Fibroblast of skin of back (primary cell): ENCODE measurements at places on chromosomes 16 and 17.

GRCh38 chr17:72723711-72724110, 368.8 kb downstream of the SLC39A11 start:
- DNase-seq = no peak

GRCh38 chr16:69057400-69058378, 47.8 kb upstream of the HAS3 start:
- peak; percentile 80 for DNase-seq

DNA sequence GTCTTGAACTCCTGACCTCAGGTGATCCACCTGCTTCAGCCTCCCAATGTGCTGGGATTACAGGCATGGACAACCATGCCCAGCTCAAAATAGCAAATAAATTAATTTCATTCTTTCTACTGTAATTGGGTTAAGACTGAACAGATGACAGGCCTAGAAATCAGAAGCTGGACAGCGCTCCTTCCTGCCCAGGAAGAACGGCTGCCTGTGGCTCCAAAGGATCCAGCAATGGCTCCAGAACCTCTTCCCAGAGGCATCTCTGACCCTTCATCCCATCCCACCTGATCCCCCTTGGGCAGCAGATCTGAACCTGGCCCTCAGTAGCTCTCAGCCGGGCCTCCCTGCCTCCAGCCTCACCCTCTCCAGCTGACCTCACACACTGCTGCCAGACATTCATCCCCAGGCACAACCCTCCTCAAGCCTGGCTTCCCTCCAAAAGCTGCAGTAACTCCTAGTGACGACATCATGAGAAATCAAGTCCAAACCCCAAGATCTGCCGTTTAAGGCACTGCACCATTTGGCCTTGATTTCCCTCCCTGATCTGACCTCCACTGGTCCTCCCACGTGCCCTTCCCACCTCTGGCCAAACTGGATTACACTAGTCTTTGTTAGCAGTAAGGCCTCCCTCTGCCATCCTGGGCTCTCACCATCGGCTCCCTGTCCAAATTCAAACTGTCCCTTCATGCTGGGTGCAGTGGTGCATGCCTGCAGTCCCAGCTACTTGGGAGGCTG, 3.1 kb upstream of the MIF4GD start:
- peak; percentile 44 for DNase-seq

GRCh38 chr16:6081320-6081976, 983.9 kb upstream of the EEF2KMT start:
- DNase-seq = peak; percentile 2

- peak; percentile 54 for DNase-seq
Measured at GRCh38 chr17:27323538-27324215, 29.8 kb downstream of the WSB1 start.

GRCh38 chr17:2396568-2397246, 4.2 kb downstream of the MNT start:
- peak; percentile 99 for DNase-seq

GRCh38 chr16:77759201-77759600, 29.2 kb upstream of the VAT1L start:
- no peak for DNase-seq

GRCh38 chr16:22428654-22429053, 54.2 kb upstream of the CDR2 start:
- no peak for DNase-seq

DNA sequence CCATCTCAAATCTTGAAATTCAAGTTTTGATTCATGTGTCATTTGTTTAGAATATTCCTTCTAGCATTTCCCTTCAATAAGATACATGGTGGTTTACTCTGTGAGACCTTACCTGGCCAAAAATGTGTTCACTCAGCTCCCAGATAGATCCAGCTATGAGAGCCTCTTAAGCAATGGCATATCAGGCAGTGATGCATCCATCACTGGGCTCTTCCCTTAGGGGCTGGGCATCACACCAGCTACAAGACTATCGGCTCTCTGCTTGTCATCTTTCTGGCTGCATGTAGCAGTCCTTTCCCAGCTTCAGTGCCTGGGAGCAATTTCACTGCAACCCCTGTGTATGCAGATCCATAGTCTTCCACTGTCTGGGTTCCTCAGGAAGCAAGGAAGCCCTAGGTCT, 40.6 kb downstream of the GOSR1 start:
- no peak for DNase-seq

GRCh38 chr16:13781575-13782338, 138.2 kb upstream of the ERCC4 start:
- DNase-seq = no peak

- peak; percentile 17 for DNase-seq
Measured at GRCh38 chr16:29678691-29679267, at the start of gene QPRT. TSS of gene QPRT (plus strand) at chr16:29679180. CDS start at chr16:29679198, 18 bp downstream.

GRCh38 chr17:17354560-17355349, 51.6 kb downstream of the NT5M start:
- peak; percentile 54 for DNase-seq

- DNase-seq = no peak
Measured at GRCh38 chr16:88200896-88201185, 181.9 kb upstream of the ZNF469 start.

- no peak for DNase-seq
Measured at GRCh38 chr16:5791011-5791657, 693.5 kb upstream of the EEF2KMT start.

GRCh38 chr16:72970656-72971055, 77.3 kb downstream of the ZFHX3 start:
- no peak for DNase-seq

GRCh38 chr16:28943281-28943680, 7.5 kb upstream of the NFATC2IP start:
- DNase-seq = no peak

DNA sequence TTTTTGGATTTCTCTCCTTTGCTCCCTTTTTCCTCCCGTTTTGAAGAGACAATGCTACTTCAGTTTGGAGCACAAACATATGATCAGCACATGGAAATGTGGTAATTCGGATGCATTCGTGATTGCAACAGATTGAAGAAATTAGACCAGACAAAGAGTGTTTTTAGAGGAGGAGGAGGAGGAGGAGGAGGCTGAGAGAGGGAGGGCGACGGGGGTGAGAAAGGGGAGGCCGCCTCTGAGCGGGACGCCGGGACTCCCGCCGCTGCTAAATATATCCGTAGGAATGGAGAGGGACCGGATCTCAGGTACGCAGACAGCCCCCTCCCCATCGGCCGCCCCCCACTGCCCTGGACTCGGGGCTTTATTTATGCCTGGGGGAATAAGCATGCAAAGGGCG, 179.3 kb downstream of the SEC14L1 start:
- peak; percentile 59 for DNase-seq

DNA sequence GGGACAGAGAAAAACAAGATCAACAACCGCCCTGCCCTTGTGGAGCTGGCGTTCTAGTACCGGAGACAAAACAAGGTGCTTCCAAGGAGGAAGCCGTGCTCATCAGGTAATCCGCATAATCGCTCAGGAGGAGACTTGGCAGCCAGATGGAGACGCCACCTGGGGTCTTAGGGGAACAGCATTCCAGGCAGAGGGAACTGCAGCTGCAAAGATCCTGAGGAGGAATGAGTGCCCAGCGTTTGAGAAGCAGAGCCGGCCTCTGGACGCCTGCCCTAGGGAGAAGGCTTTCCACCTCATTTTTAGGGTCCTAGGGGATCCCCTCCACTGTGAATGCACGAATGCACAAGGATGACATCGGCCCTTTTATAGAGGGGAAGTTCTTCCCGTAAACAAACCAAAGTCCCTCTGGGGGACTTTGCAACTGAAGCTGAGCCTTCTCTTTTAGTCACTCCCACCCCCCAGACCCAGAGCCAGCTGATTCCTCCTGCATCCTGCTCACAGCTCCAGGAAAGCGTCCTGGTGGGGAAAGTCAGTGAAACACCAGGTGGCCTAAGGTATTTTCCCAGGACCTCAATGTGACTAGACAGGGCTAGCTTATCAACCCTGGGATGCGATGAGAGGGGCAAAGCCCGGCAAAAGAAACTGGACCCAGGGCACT, 13.2 kb upstream of the MPRIP start:
- no peak for DNase-seq

DNA sequence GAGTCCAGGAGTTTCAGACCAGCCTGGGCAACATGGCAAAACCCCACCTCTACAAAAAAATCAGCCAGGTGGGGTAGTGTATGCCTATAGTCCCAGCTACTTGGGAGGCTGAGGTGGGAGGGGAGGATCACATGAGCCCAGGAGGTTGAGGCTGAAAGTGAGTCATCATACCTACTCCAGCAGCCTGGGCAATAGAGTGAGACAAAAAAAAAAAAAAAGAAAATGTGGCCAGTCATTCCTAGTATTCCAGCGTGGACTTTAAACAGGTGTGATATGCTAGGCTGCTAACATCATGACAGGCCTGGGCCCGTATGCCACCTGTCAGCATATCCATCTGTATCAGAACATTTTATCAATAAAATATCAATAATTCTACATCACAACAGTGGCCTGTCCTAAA, 143.3 kb downstream of the AATF start:
- DNase-seq = no peak

DNA sequence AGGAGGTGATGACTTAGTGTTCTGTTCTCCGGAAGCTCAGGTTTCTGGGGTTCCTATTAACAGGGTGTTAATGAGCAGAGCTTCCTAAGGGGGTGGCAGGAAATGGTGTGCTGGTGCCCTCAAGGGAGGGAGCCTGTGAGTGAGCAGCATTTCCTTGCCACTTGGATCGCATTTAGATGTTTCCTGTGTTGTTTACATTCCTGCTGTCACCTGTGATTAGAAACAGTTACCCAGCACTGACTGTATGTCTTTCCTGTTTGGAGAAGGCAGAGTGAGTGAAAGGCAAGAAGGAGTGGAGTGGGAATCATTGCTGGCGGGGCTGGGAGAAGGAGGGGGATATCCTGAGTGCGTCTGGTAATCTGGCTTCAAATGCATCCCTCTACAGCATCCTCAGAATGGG, 214.6 kb downstream of the CCDC182 start:
- DNase-seq = no peak

GRCh38 chr16:1043881-1044451, 28.6 kb upstream of the SSTR5 start:
- no peak for DNase-seq

- DNase-seq = peak; percentile 30
Measured at GRCh38 chr17:50426814-50427787, 1.1 kb downstream of the ACSF2 start.

DNA sequence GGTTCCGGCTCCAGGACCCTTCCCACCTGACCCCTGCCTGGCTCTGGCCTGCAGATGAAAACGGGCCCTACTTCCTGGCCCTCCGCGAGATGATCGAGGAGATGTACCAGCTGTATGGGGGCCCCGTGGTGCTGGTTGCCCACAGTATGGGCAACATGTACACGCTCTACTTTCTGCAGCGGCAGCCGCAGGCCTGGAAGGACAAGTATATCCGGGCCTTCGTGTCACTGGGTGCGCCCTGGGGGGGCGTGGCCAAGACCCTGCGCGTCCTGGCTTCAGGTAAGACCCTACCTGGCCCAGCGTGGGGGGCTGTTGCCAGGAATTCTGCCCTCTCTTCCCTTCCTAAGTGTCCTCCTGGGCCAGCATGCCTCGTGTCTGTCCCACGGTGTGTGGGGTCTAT, 8.6 kb upstream of the SLC7A6 start:
- no peak for DNase-seq

GRCh38 chr17:13030459-13031300, 12.9 kb upstream of the ELAC2 start:
- peak; percentile 62 for DNase-seq

DNA sequence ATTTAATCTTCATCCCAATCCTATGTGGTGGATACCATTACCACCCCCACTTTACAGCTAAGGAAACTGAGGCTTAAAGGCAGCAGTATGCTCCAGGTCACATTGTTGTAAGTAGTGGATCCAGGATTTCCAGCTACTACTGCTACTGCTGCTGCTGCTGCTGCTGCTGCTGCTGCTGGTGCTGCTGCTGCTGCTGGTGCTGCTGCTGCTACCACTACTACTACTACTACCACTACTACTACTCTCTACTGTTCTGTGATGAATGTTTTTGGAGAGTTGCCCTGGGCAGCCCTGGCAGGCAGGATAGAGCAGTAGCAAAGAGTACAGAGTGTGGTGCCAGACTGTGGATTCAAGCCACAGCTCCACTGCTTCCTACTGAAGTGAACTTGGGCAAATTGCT, 49.3 kb upstream of the SLC12A3 start:
- no peak for DNase-seq

- no peak for DNase-seq
Measured at GRCh38 chr16:50572700-50573099, 24.5 kb downstream of the NKD1 start.

DNA sequence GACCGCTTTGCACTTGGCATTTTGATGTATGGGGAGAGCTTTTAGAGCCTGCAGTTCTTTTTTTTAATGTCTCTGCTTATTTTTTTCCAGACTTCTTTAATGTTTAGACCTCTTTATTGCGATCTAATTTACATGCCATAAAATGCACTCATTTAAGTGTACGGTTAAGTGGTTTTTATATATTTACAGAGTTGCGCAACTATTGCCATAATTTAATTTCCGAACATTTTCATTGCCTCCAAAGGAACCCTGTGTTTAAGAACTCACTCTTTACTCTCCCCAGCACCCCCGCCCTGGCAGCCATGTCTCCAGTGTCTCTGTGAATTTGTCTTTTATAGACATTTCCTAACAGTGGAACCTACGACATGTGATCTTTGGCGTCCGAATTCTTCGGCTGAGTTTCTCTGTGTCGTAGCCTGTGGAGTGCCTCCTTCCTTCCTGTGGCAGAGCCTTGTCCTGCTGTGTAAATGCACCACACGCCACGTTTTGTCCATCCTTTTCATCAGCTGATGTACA, 24.0 kb downstream of the ZNF750 start:
- DNase-seq = no peak

- no peak for DNase-seq
Measured at GRCh38 chr16:67087803-67088202, 21.9 kb upstream of the PHAF1 start.

GRCh38 chr17:61770043-61770442, 93.3 kb downstream of the BRIP1 start:
- DNase-seq = peak; percentile 39

- DNase-seq = peak; percentile 22
Measured at GRCh38 chr16:53053967-53054669, 673 bp upstream of the CHD9 start.

- DNase-seq = no peak
Measured at GRCh38 chr17:54255696-54256095, 433.0 kb downstream of the KIF2B start.

DNA sequence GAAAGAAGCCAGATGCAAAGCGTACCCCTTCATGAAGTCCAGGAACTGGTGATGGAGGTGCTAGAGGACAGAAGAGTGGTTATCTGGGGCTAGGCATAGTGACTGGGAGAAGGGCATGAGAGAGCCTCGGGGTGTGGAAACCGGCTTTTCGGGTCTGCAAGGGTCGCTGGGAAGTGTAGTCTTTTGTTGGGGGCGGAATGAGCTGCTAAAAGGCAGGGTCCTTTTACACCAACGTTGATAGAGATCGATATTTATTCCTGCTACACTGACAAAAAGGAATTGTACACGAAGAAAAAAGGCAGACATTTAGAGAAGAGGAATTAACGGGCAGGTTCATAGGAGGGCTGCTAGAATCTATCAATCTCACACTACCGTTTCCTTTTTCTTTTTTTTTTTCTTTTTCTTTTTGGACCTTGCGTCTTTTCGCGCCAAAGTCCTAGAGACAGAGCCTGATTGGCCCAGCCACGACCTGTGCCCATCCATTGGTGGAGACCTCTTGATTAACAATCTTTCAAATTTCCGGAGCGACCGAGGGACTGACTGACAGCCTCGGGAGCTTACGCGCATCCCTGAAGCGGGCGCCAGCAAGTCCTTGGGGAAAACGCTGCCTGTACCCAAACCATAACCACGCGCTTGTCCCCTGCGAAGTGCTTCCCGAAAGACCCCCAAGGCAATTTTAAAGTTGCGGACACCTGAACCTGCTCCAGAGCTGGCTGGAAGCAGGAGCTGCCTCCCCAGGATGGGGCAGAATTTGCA, 27.7 kb upstream of the DHRS7B start:
- peak; percentile 85 for DNase-seq

- no peak for DNase-seq
Measured at GRCh38 chr17:8249621-8250500, 772 bp downstream of the PFAS start.
